SK-MEL-5 (cell line): ENCODE measurements at places on chromosomes 2 and 18. TPM values are rescaled to one million over a fixed set of nuclear protein-coding genes. Genes with fewer than 3 reads are reported as not detected.

DNA sequence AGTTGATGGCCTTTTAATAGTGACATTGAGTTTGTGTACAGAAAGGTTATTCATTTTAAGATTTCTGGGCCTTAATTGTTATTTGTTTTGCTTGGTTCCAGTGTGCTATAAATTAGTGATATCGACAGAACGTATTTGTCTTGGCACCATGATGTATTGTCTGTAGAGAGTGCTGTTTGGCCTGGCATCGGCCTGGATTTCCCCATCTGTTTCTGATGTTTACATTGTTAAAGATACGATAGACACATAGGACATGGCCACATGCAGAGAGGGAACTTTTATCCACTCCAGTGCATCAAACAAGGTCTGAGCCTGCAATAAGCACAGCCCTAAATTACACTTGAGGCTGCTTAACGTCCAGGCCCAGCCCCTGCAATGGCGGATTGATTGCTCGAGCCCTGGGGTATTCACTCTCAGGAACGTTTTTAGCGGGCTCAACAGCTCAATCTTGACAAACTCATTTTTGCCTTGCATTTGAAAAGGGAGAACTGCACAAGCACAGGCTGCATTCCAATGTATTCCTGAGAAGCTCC lies 144.7 kb downstream of the SLC4A3 start:
- DNase-seq, result no peak

Gene HJURP
- 21.7 and 25.0 TPM in 2 replicates for total RNA-seq

Gene ALPG
- not detected in 2 replicates for total RNA-seq

DNA sequence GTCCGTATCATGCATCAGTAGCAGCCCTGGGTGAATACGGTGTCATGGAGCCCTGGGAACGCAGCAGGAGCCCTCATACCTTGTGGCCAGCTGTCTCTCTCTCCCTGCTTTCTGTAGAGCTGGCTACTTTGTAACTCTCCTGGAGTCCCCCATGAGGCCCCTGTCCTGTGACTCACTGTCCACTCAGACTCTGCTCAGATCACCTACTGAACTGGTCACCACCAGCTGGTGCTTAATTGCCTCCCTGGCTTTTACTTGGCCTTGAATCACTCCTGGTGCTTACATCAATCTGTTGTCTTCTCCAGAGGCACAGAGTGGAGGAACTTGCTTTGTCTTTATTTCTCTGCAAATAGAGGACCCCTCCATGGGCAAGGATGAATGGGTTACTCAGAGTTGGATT lies 172.7 kb downstream of the HRH4 start:
- DNase-seq, result no peak

- no peak for DNase-seq
Observed at GRCh38 chr18:33446604-33447003, 6.1 kb upstream of the CCDC178 start.

DNA sequence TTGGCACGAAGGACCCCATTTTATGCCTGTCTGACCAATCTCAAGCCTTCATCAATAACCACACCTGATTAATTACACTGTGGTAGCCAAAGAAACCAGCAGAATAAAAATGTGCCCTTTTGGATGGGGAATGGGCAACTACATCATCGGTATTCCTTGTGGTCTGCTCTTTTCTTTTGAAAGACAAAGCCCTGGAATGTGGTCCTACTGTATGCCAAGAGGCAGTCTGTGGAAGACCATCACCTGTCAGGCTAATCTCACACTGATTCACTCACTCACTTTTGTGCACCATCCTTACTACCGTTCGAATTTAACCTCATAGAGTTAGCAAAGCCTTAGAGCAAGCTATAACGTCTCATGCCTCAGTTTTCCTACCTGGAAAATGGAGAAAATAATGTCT lies 275.2 kb upstream of the LRRTM1 start:
- no peak for DNase-seq

Gene CPO
- not detected in 2 replicates for total RNA-seq

- DNase-seq, result no peak
Observed at GRCh38 chr2:84800194-84800805, 80.6 kb downstream of the TRABD2A start.

Gene GALNT3
- total RNA-seq, result 75.9 and 89.9 TPM in 2 replicates

DNA sequence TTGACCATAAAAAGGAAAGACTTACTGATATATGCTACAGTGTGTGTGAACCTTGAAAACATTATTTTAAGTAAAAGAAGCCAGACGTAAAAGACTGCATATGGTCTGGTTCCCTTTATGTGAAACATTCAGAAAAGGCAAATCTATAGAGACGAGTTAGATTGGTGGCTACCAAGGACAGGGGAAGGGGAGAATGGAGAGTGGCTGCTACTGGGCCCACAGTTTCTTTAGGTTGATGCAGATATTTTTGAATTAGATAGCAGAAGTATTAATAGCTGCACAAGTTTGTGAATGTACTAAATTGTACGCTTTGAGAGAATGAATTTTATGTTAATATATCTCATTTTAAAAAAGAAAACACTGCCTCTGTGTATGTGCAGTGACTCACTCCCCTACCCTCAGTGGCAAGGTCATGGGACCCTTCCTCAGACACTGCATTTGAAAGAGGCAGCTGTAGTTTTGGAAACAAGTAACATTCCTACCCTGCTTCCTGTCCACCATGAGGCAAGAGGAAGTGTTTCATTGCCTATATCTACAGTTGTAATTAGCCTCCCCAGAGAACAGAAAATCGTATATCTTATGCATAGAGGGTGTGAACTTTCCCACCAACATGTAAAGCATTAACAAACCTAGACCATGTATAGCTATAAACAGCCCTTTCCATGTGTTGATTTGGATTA lies 29.8 kb upstream of the ARMC9 start:
- peak; percentile 66 for DNase-seq
